ENCODE measurements at places on chromosomes 1 and 21.

DNA sequence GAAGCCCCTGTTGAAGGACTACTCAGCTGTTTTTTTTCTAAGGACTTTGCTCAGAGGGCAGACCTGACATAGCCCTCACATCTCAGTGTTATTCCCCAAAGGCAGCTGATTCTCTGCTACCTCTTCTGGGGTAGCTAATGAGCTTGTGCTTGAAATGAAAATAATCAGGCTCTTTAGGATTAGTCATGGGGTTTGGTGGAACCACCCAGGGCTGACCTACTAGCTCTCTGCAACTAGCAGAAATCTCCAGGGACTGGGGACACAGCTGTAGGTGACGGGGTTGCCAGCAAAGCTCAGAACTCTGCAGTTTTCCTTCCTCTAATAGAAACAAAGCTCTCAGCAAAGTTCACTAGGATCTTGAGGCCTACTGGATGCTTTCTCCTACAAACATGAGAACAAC lies 106.4 kb upstream of the BCL9 start:
- no peak for DNase-seq

DNA sequence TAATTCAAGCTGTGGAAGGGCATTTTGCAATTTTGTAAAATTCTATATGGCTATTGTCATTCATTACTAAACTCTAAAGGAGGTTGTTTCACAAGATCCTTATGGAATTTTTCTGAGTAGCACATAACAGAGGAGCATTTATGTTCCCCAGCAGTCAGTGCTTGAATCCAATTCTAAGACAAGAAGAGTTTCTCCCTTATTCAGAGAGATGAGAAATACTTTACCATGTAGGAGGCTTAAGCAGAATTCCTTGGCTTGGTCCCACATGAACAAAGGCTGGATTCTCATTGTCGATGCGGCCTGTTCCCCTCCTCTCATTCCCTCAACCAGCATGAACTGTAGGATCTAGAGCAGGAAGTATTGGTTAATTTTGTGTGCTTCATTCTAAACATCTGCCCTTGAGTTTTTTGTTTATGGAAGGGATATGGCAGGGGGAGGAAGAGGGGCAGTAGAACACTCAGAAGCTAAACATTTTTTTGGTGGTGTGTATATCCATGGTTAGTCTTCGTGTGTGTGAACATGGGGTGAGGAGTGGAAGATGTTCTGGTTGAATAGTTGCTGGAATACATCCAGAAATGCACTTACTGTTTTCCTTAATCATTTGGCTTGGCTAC lies 74.3 kb downstream of the LAMC1 start:
- DNase-seq: no peak

DNA sequence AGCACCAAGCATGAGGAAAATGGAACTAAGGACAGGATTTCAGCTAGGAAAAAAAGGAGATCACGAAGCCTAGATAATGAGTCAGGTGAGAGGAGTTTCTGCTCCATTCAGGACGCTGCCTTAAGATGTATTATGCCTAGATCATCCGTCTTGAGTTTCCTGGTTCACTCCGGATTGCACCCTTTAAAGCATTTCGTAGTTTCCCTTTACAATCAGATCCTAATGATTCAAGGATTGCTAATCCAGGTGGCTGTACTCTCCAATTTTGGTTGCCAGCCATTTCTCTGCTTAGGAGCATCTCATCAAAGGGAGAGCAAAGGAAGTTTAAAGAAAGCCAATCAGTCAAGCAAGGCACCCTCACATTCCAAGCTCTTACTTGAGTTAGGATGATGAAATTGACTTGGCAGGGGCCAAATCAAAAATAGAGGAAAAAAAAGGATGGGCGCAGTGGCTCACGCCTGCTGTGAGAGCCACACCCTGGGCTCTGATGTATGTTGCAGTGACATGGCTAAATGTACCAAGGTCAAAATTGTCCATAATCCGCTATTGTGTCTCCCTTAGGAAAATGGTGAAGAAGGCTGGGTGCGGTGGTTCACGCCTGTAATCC lies 156.9 kb upstream of the SOD1 start:
- DNase-seq: no peak

- DNase-seq: no peak
These were observed 71.3 kb upstream of the TLR5 start for GRCh38 chr1:223214261-223214807.

- DNase-seq: no peak
These were observed 996 bp downstream of the CNIH4 start for GRCh38 chr1:224357626-224358124.

GRCh38 chr1:204225841-204226735 lies 12.3 kb upstream of the GOLT1A start:
- DNase-seq: no peak

GRCh38 chr1:115953180-115953579 lies 23.1 kb upstream of the SLC22A15 start:
- no peak for DNase-seq

- no peak for DNase-seq
These were observed 91.1 kb downstream of the SMYD2 start for GRCh38 chr1:214372092-214372491.

- DNase-seq: no peak
These were observed 99.1 kb downstream of the MT1HL1 start for GRCh38 chr1:236904892-236905741.

- DNase-seq: no peak
These were observed 13.7 kb downstream of the EFCAB7 start for GRCh38 chr1:63537006-63537405.

DNA sequence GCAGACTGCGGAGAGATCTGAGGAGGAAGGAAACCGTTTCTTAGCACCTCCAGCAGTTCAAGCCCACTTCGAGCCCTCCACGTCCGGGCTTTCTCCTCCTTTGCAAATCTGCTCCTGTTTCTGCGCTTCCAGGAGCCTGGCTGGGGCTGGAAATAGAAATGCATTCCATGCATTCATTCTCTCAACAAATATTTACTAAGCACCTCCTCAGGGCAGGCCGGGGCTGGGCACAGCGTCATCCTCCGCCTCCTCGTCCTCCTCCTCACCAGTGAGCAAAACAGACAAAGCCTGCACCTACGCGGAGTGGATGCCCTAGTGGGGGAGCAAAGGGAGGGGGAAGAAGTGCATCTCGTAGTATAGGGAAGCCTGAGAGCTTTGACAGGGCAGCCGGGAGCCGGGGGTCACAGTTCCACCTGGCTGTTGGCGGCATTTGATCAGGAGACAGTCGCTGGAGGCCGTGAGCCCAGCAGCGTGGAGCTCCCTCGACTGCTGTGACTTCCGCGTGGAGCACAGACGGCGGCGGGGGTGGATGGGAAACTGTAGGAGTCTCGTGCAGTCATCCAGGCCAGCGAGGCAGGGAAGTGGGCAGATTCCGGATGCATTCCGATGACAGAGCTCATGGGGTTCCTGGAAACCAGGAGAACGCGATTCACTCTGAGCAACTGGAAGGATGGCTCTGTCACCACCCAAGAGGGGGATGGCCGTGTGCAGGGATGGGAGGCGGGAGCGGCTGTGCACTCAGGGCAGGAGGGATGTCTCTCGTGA lies 93.5 kb downstream of the SIK1 start:
- no peak for DNase-seq

DNA sequence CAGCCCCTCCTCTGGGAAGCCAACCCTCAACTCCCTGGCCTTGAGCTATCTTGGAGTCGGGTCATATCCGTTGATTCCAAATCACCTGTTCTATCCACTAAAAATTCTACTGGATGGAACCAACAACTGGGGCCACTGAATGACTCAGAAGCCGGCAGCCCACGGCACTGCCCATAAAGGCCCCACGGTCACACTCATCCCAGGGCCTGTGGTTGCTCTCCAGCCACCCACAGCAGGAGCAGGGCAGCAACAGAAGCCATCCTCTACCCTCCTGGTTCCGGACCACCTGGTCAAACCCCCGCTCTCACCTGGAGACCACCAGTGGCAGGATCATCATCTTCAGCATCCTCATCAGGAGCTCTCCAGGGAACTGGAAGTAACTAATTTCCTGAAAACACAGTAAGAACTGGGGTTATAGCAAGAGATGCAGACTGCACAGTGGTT lies 8.4 kb downstream of the SLC1A7 start:
- DNase-seq: peak; percentile 56

- no peak for DNase-seq
These were observed 29.3 kb downstream of the PRKCZ start for GRCh38 chr1:2079396-2080085.

DNA sequence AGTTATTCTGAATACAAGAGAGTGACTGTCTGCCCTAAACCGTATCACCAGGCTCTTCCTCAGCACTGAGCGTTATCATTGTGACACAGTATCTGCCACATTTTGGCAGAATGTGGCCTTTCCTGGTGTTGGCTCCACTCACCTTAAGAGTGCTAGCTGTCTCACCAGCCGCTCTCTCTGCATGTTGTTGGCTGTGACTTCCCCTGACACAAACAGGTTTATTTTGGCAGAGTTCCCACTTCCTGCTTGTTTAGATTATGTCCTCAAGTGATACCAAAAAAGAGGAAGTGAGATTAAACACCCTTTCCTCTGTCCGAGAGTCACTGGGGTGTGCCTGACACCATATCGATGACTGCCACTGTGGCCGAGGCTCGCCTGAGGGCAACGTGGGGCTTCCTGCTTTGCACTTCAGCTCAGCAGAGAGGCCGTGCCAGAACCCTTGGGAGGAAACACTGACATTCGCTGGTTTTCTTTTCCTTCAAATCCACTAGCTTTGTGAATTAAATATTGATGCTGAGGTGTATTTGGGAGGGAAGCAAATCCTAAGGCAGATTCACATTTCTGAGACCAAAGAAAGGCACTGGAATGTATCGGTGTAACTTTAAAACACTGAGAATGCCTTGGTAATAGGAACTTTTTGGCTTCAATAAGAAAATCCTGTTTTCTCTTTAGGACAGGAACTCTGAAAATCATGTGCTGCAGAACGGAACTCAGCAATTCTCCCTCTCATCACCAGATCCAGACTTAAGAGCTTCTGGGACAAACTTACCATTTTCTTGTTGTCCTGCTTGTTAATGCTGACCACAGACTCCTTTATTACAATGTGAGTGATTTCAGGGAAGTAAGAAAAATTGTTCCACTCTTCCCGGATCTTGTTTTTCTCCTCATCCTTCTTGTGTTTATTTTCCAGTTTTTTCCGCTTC lies 102.1 kb downstream of the JAK1 start:
- peak; percentile 89 for DNase-seq

DNA sequence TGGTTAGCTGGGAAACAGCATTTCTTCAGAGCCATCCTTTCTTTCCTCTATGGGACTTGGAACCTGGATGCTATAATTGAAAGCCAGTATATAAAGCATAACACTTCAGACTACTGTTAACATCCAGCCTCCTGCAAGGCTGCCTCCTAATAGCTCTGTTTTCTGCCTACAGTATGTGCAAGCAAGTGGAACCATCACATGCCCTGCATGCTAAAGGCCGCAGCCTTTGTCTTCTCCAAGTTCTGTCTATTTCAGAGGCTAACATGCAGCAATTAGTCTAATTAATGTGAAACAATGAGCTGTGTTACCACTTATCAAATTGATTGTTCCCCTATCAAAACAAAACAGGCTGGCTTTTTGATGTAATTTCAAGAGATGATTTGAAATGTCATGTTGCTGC lies 82.7 kb upstream of the ESRRG start:
- DNase-seq: no peak

DNA sequence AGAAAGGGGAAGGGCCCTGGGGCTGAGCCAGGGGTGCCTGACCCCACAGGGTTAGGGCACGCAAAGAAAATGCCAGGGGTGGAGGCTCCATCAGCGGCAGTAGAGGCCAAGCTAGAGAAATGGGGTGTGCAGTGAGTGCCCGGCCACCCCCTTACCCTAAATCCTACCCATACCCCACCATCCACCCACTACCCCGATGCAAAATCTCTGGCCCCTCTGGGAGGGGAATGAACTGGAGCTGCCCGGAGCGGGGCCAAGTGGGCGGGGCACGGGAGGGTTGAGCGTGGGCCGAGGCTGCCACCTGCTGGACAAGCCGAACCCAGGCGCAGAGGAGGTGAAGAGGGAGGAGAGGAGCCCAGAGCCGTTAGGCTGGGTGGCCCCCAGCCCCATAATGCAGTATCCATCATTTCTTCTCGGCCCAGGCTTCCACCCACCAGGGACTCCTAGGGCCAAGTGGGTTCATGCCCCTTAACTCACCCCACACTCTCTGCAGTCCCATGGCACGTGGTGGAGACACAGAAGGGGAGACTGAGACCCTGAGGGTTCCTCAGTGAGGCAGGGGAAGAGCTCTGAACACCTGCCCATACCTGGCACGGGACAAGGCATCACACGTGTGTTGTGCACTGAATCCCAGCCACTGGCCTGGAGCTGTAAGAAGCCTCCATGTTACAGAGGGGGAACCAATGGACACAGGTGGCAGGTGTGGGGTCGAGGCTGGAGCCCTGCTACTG lies 1.4 kb upstream of the C1QC start:
- peak; percentile 95 for DNase-seq

GRCh38 chr21:33848249-33848953 lies 67.2 kb downstream of the ATP5PO start:
- DNase-seq: no peak

DNA sequence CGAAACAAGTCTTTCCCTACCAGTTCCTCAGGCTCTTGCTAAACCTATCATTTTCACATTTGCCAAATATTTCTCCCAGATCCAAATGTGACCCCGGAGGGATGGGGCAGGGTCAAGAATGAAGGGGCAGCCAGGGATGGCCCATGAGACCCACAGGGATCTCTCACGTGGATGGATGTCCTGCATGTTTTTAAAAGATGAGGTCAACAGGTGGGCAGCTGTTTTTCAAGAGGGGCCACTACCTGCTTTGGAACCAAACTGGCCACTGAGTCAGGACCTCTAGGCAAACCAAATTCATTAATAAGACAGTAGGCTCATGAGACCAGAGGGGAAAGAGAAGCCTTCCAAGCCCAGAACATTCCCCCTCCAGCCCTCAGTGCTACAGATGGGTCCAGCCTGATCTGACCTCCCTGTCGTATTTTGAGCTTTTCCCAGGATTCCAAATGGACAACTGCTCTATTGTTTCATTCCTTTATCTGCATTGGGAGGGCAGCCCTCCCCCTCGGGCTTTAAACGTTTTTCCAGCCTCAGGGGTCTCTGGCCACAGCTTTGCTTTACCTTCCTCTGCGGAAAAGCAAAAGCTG lies 252.5 kb upstream of the IRF2BP2 start:
- peak; percentile 81 for DNase-seq

GRCh38 chr21:37405629-37406028 lies 39.1 kb downstream of the DYRK1A start:
- no peak for DNase-seq

GRCh38 chr1:98077691-98078090 lies 156.9 kb upstream of the DPYD start:
- DNase-seq: no peak

GRCh38 chr1:160307118-160307791 lies 22.3 kb upstream of the PEX19 start:
- DNase-seq: no peak

GRCh38 chr1:28526886-28527285 lies 21.0 kb downstream of the RCC1 start:
- DNase-seq: no peak

DNA sequence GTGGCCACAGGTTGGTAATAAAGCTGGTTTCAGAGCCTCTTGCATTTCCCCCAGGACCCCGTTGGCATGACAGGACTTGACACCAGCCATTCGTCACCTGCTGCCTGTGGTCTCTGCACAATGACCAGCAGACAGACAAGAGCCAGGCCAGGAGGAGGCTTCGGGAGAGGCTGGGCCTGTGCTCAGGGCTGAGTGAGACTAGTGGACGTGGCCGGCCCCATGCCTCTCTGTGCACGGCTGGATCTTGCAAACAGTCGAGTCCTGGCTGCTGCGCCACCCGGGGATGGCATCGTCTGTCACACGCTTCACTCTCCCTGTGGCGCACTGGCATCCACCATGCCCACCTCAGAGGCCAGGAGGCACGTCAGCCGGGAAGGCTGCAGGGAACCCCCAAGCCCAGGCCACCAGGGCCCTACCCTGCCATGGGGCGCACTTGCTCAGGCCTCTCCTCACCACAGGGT lies 177.4 kb upstream of the ARHGEF16 start:
- DNase-seq: no peak

- DNase-seq: no peak
These were observed 47.9 kb upstream of the CNN3 start for GRCh38 chr1:94974824-94975223.
